Lower lobe of right lung (tissue), 2 donors: ENCODE measurements at places on chromosomes 12 and 14. TPM values are rescaled to one million over a fixed set of nuclear protein-coding genes. Genes with fewer than 3 reads are reported as not detected.

GRCh38 chr12:64160021-64160710 lies 61.9 kb downstream of the KICS2 start:
- no peak for DNase-seq

DNA sequence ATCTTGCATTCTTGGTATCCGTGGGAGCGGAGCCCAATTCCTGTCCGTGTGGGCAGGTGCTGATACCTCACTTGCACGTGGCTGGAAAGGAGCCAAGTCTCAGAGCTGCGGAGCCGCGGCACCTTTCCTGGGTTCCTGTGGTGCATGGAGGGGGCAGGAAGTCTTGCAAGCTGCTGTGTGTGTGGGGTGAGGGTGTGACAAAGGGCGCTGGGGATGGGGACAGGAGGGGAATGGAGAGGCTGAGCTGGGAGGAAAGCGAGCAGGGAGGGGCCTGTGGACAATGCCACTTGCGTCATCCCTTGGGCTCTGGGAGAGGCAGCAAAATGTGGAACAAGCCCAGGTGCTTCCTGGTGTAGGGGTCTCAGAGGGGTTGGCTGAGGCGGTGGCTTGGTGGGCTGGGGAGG lies 86.7 kb downstream of the CALM1 start:
- DNase-seq = no peak

- no peak for DNase-seq
Measured at GRCh38 chr12:42119085-42119633, 25.5 kb downstream of the GXYLT1 start.

DNA sequence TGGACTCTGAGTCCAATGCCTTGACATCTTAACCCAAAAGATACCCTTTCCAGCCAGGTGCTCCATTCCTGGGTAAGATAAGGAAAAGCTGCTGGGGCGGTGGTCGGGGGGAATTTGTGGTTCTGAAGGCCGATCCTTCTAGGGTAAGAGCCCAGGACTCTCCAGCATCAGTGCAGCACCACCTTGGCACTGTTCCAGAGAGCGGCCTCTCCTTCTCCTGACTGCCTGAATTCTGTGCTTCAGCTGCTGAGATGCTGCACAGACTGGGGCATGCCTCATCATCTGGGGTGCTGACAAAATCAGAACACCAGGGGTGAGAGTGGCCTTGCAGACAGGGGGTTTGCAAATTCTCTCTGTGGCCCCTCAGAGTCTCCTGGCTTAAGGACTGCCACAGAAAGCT lies 87.5 kb downstream of the SPTB start:
- DNase-seq = no peak

Gene ASPG
- 4.6 TPM for total RNA-seq

Gene SPX
- 0.59 TPM for total RNA-seq

Gene SELPLG
- 59.9 TPM for total RNA-seq

GRCh38 chr12:52331039-52331438 lies 9.8 kb upstream of the KRT83 start:
- DNase-seq = no peak

GRCh38 chr14:96246539-96246847 lies 9.5 kb upstream of the BDKRB1 start:
- no peak for DNase-seq

GRCh38 chr14:76918256-76918781 lies 92.1 kb downstream of the LRRC74A start:
- DNase-seq = peak; percentile 73

Gene RGS6
- 2.5 TPM for total RNA-seq

GRCh38 chr14:62209287-62209899 lies 447.2 kb downstream of the SNAPC1 start:
- DNase-seq = no peak

Gene RNASE7
- total RNA-seq = not detected

DNA sequence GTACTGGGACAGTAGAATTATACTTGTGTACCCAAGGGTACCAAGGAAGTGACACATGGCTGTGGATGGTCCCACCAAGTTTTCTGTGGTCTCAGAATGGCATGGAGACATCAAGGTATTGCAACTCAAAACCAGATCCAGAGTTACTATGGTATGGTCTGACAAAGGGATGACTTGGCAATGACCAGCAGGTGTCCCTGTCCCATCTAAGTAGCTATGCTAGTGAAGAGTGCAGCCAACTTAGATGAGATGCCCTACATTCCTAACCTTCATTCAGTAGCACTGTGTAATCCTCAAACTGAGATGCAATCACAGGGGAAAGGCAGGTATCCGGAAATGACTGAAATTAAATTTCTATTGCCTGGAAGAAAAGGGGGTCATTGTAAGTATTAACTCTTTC lies 188.7 kb upstream of the TMEM260 start:
- DNase-seq = no peak

Gene NGB
- total RNA-seq = not detected

DNA sequence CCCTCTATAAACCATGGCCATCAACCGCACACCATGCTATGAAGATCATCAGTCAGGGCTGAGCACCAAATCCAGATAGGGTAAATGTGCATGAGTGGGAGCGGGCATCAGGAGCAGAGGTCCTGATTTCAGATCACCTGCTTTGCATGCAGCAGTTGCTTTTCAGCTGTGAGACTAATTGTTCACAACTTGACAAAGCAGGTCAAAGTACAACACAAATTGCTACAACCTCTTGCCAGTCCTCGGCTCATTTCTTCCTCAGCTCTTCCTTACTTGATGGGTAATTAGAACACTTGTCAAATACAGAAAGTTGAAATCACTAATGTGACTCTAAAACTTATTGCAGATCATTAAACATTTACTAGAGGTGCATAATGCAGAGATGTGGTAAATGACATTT lies 171.6 kb downstream of the PPM1H start:
- no peak for DNase-seq

GRCh38 chr12:114628199-114628598 lies 55.8 kb downstream of the TBX3 start:
- no peak for DNase-seq

Gene ISM2
- total RNA-seq = not detected

DNA sequence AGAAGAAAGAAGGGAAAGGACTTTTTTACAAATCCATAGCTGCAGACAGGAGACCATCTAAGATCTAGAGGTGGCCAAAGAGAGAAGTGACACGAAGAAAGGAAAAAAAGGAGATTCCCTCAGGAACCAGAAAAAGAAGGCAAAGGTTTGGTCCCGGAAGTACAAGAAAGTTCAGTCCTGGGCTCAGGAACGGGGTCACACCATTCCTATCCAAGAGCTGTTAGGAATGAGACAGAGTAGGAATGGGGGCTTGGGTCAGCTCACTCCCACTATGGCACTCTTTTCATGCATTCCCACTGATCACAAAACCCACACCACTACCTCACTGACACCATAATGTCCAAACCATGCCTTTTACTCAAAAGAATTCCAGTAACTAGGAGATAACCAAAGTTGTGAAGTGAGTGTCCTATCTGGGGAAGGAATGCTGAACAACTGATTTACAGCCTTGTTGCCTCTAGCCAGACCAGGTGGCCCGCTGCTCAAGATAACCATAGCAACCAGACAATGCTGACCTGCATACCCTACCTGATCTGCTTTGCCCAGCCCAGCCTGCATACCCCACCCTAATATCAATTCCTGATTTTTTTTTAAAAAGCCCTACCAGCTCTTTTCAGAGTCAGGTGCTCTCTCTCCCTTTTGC lies 8.4 kb downstream of the PPP2R3C start:
- DNase-seq = no peak

GRCh38 chr14:53528185-53528671 lies 375.1 kb upstream of the DDHD1 start:
- DNase-seq = peak; percentile 46

Gene PKP2
- 3.0 TPM for total RNA-seq

GRCh38 chr14:83863042-83863774 lies 1666.7 kb upstream of the FLRT2 start:
- no peak for DNase-seq

GRCh38 chr12:10182354-10183049 lies 3.7 kb downstream of the TMEM52B start:
- no peak for DNase-seq

Gene KRT85
- total RNA-seq = not detected

Gene A2M
- 1,832 TPM for total RNA-seq

DNA sequence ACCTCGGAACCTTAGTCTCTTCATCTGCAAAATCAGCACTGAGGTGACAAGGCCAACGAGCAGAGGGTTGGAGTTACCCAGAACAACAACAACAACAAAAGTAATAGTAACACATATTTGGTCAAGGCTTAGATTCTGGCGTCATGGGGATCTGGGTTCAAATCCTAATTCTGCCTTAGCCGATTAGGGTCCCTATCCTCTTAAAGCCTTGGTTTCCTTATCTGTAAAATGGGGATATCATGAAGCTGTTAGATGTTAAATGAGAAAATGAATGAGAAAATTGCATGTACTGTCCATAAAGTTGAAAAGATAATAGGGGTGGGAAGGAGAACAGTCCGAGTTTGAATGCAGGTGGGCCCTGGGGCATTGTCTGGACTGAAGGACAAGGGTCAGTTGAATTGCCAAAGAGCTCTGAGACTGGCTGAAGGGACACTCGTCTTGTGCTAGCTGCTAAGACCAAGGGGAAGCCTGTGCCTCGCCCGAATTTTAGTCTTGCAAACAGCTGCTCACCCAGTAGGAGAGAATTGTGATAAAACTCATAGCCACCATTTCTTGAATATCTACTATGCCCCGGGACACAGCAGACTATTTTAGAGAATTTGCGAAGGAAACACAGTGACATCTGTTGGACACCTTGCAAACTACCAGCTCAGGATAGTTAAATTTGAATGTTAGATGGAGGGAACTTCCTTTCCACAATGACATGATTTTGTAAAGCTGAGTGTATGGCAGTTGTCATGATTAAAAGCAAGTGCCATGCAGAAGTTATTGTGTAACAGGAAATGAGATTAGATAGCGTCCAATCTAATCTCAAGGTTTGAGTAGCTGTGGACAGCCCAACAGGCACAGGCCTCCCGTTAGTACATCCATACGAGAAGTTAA lies 6.8 kb upstream of the HNF1A start:
- peak; percentile 22 for DNase-seq

DNA sequence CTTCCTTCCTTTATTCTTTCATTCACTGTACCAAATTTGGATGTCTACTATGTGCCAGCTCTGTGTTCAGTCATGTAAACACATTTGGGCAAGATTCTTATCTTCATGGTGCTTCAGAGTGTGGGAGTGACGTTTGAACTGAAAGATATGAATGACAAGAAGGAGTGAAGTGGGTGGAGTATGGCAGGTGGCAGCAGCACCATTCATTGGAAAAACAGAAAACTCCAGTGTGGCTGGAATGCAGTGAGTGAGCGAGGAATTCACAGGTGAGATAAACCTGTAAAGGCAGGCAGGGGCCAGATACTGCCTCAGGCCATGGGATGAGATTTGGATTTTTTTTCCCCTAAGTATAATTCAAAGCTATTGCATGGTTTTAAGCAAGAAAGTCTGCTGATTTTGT lies 140.7 kb upstream of the CCDC198 start:
- DNase-seq = no peak

Gene CACNB3
- total RNA-seq = 23.5 TPM

Gene LGR5
- 1.2 TPM for total RNA-seq

Gene OR8S1
- total RNA-seq = not detected

Gene TMEM132C
- total RNA-seq = 1.6 TPM
